Stimulated activated CD8-positive, alpha-beta memory T cell treated with anti-CD3 and anti-CD28 coated beads, Interleukin-7, amount 100 ng/mL, for 48 hours (primary cell): ENCODE measurements at places on chromosomes 2 and 18.

DNA sequence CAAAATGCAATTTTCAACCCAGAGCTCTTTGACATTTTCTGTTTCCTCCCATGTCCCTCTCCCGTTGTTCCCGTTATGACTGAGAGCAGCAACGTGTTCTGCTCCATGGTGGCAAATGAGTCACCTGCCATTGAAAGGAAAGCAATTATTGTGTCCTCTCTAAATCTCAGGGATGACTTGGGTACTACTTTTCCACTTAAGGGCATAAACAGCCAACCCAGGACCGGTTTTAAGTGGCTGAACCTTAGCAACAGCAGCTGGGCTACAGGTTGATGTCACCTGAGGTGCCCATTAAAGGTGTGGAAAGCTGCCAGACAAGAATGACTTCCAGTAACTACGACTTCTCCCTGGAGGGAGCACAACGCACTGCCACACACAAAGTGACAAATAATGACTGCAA lies 236.8 kb downstream of the NCKAP5 start:
- no peak for DNase-seq

GRCh38 chr18:54181856-54182602 lies 42.4 kb downstream of the MBD2 start:
- DNase-seq = no peak

GRCh38 chr18:36580874-36581750 lies 247.7 kb downstream of the TPGS2 start:
- no peak for DNase-seq

GRCh38 chr2:139805441-139805840 lies 1025.3 kb upstream of the NXPH2 start:
- DNase-seq = no peak

- no peak for DNase-seq
Observed at GRCh38 chr18:33682436-33682835, 104.4 kb downstream of the ASXL3 start.

GRCh38 chr2:3466966-3467365 lies 52.4 kb downstream of the ADI1 start:
- DNase-seq = no peak

- no peak for DNase-seq
Observed at GRCh38 chr18:34117319-34117718, 107.4 kb downstream of the NOL4 start.

DNA sequence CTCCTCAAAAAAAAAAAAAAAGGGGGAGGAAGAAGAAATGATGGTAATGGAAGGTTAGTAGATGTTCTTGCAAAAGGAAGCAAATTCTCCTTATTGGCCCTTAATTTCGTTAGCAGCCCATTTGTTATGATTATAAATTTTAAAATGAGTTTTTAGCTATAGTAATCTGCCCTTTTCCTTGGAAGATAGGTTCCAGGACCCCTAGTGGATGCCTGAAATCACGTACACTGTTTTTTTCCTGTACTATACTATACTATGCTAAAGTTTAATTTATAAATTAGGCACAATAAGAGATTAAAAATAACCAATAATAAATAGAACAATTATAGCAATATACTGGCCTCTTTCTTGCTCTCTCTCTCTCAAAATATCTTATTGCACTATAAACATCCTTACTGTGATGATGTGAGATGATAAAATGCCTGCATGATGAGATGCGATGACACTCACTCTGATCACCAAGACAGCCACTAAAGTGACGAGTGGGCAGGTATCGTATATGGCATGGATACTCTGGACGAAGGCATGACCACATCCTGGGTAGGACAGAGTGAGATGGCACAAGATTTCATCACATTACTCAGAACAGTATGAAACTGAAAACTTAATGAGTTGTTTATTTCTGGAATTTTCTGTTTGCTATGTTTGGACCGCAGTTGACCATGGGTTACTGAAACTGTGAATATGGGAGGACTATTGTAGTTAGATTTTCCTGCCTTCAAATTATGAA lies 87.2 kb downstream of the KCTD18 start:
- no peak for DNase-seq

DNA sequence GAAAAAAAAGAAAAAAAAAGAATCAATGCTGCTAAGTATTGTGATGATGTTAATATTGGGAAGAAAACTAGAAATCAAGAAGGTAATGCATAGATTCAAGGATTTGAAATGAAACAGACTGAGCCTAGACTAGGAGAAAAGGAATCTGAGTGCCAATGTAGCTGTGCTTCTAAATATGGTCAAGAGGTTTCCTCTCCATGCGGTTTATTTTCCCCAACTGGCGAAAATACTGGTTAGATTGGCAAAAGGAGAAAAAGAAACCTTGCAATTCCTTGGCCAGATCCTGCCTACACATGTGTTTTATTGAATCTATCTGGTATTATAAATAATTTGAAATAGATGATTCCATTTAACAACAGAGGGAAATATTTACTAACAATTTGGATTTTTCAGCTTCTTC lies 5.7 kb downstream of the SCN3A start:
- DNase-seq = no peak

DNA sequence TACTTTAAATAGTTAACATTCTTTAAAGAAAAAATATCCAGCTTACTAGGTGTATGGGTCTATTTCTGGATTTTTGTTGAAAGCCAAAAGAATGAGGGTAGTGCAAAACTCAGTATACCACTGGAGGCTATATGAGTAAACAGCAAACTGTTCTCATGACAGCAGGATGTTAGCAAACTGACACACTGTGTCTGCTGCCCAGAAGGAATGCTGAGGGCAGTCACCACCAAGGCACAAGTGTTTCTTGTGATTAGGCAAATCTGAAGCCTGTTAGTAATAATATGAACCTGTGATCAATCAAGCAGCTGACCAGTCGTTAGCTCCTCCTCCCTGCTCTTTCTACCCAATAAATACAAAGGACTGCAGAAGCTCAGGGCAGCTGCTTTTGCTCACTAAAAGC lies 50.5 kb upstream of the SULT1C3 start:
- no peak for DNase-seq

GRCh38 chr2:5691985-5692529 lies at the start of gene SOX11:
TSS of gene SOX11 (plus strand) at chr2:5692384. CDS start at chr2:5692722, 338 bp downstream.
- no peak for DNase-seq

GRCh38 chr2:60742419-60742818 lies 13.6 kb upstream of the PAPOLG start:
- DNase-seq = no peak

GRCh38 chr2:17911491-17912260 lies 33.2 kb downstream of the KCNS3 start:
- no peak for DNase-seq

- DNase-seq = no peak
Observed at GRCh38 chr2:114735126-114735525, 292.7 kb downstream of the DPP10 start.

GRCh38 chr2:70029814-70030409 lies 57.4 kb upstream of the PCBP1 start:
- no peak for DNase-seq

- DNase-seq = no peak
Observed at GRCh38 chr2:219758907-219759680, 131.7 kb downstream of the SLC4A3 start.
